ENCODE measurements at places on chromosomes 5 and 9. TPM values are rescaled to one million over a fixed set of nuclear protein-coding genes. Genes with fewer than 3 reads are reported as not detected.

- no peak for DNase-seq
Measured at GRCh38 chr5:2123874-2124273, 241.1 kb upstream of the IRX4 start.

GRCh38 chr5:142171270-142171669 lies 62.7 kb downstream of the NDFIP1 start:
- DNase-seq = no peak

DNA sequence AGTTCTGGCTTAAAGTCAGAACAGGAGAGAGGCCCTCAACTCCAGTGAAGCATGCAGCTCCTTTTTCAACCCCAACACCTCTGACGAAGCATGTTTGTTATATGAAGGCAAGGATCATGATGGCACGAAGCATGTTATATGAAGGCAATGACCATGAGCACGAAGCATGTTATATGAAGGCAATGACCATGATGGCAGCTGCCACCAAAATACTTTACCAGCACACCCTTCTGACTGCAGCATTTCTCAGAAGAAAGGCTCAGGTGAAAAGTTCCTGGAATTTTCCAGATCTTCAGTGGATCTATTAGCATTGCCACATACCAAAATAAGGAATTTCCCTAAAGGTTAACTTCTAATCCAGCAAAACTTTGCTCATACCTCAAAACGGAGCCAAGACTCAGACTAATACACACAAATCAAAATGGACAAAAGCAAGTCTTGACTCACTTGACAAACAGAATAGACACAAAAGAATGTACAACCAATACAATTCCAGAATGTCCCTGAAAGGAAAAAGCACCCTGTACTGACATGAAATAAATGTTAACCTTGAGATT lies 217.4 kb downstream of the FANCC start:
- DNase-seq = no peak

Gene IQGAP2
- total RNA-seq = 4.9 TPM

DNA sequence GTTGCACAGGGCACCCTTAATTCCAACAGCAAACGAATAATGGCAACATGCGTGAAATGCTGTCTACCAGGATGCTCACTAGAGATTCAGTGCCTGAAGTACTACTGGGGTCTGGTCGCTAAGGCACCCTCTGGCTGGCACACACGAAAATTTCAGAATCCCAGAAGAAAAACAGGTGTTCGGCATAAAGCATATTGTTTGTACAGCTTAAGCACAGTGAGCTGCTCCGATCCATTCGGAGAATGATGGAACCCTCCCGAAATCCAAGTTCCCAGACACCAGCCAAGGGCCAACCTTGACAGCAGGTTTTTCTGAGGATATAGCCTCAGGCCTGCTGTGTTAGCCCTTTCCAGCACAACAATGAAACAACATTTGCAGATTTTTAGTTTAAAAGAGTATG lies 61.4 kb upstream of the ALDH1B1 start:
- no peak for DNase-seq

DNA sequence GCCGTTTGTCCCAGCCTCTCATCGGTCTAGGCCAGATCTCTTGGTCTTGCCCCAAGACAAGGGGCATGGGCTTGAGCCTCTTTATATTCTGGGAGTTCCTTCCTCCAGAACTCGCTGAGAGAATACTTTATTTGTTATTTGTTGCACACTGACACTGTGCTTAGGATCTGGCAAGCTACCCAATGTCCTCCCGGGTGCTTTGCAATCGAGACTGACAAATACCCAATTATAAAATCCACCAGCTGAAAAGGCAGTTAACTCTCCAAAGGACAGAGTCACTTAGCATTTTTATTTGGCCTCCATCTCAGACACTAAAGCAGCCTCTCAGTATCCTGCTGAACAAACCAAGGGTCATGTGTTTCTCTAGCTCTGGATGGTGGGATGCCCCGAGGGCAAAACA lies 500.2 kb upstream of the DAP start:
- DNase-seq = no peak

Gene STXBP1
- total RNA-seq = 51.5 TPM

- no peak for DNase-seq
Measured at GRCh38 chr5:148393390-148393741, 9.6 kb downstream of the FBXO38 start.

DNA sequence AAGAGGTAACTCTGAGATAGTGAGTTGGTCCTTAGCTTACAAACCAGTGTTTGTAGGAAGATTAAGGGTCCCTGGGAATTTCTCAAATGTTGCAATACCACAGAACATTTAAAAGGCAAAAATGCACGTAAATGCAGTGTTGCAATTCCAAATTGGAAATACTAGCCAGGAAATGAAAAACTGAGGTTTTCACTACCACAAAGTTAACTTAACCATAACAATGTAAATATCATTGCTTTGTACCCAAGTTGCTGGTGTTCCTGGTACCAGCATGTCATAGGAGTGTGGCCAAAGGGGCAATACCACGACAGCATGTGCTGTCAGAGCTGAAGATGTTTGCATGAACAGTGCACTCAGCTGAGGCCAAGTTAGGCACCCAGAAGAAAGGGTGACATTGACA lies 382.9 kb downstream of the GLIS3 start:
- no peak for DNase-seq

GRCh38 chr9:15755660-15756059 lies 202.8 kb downstream of the CCDC171 start:
- DNase-seq = no peak

GRCh38 chr5:97192580-97193354 lies 9.7 kb upstream of the RIOK2 start:
- DNase-seq = no peak

GRCh38 chr9:121185178-121185745 lies 16.4 kb downstream of the RAB14 start:
- DNase-seq = no peak

- DNase-seq = no peak
Measured at GRCh38 chr9:131997779-131998178, 81.9 kb downstream of the MED27 start.

Gene TRMT10B
- total RNA-seq = 3.2 TPM

- no peak for DNase-seq
Measured at GRCh38 chr9:109498195-109499092, at the start of gene PTPN3. PTPN3 (minus strand) TSS chr9:109498307; CDS start chr9:109463434, 34,873 bp downstream.

Measured in Right ventricle myocardium inferior (tissue), 1 donor.